Stimulated activated CD8-positive, alpha-beta memory T cell treated with anti-CD3 and anti-CD28 coated beads, Interleukin-15, amount 100 ng/mL, for 24 hours (primary cell): ENCODE measurements at places on chromosomes 5 and 9.

GRCh38 chr9:97855486-97855875 lies 2.5 kb downstream of the FOXE1 start:
- DNase-seq: no peak

- no peak for DNase-seq
Measured at GRCh38 chr5:91598216-91598615, 215.1 kb upstream of the ARRDC3 start.

GRCh38 chr9:86022687-86023266 lies 76.6 kb downstream of the GOLM1 start:
- DNase-seq: no peak

DNA sequence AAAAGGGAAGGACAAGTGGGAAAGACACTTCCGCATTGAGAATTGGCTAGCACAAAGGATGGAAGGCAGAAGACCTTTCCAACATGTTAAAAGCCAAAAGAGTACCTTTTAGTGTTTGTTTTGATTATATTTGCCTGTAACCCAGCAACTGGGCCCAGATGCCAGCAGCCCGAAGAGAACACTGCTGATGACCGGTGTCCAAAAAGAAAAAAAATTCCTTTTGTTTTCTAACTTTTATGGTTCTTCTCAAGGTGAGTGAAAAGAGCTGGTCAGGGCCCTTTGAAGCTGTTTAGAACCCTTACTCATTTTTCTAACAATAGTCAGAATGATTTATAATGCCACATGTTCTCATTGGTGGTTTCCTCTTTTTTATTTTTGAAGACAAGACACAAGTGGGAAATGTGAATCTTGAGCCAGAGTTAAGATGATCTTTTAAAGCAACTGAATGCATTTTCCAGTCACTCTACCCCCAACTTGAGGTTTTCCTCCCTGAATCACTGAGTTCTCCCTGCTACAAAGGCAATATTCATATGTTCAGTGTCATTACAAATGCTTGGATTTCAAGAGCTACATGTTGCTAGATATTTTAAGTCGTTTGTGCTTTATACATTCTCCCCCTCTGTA lies 32.3 kb upstream of the ZNF462 start:
- no peak for DNase-seq

DNA sequence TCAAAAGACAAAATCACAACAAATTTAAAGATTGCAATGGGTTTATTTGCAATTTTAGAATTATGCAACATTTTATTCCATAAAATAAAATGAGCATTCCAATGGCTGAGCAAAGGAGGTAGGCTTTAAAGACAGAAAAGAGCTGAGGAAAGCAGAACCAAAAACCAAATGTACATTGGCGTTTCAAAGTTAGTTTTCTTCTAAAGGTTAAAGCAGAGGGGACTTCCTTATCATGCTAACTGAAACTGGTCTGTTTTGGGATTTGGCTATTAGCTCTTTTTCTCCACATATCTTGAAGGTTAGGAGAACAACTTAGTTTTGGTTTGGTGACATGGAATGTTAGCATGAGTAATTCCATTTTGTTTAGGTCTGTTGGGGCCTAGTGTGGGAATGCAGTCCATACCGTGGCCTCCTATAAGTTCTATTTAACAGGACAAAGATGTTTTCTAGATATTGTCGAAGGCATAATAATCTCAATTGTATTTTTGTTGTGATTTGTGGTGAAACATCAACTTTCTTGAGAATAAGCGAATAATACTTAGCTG lies 20.3 kb downstream of the DCP2 start:
- no peak for DNase-seq

DNA sequence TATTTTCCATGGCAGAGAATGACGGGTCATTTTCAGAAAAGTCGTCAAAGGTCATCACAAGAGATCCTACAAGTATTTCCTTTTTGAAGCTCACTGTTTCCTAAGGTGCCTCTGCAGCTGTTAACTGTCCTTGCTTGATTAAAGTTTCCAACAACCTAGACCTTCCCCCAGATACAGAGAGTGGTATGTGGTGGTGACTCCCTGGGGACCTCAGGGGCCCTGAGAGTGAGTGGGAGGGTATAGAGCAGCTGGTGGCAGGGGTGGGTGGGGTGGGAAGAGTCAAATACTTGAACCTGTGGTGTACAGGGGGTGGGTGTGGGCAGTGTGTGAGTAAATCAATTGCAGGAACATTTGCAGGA lies 1.6 kb upstream of the CD72 start:
- no peak for DNase-seq

- no peak for DNase-seq
Measured at GRCh38 chr5:111229221-111229835, 5.1 kb downstream of the CAMK4 start.

- DNase-seq: no peak
Measured at GRCh38 chr5:8906303-8906967, 639.4 kb downstream of the SEMA5A start.

DNA sequence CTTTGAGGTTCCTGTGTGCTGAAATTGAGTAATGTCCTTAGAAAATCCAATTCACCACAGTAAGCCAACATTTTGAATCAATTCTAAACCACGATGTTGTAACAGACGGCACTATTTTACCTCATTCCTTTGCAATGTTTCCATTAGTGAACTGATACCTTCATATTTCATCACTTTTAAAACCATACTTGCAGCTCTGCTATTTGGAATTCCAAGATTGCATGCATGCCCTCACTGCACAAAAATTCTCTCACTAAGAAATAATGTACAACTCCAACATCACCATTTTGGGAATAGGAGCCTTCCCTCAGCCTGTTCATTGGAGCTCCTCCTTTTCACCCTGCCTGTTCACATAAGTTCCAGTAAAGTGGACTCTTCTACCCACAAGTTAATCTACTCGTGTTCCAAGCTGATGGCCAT lies 74.8 kb upstream of the TGFBR1 start:
- DNase-seq: no peak

DNA sequence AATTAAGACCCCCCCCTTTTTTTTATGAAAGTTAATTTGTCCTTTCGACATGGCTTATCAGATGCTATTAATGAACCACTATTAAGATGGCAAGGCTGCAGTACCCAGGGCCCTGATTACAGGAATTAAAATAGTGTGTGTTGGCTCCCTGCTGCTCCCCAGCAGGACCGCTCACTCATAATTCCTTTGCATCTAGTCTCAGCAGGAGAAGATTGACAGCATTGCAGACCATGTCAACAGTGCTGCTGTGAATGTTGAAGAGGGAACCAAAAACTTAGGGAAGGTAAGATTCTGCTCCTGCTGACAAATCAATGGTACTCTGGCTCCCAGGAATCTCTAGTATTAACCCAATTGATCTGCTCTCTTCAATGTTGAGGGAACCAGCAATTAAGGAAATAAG lies 61.0 kb downstream of the STX17 start:
- no peak for DNase-seq

- no peak for DNase-seq
Measured at GRCh38 chr9:113368982-113369854, 7.6 kb downstream of the HDHD3 start.

- no peak for DNase-seq
Measured at GRCh38 chr9:111658943-111659342, 2.5 kb upstream of the GNG10 start.

- no peak for DNase-seq
Measured at GRCh38 chr5:168015506-168015905, 275.9 kb upstream of the WWC1 start.

- no peak for DNase-seq
Measured at GRCh38 chr9:68896486-68896885, 117.4 kb downstream of the PRKACG start.

GRCh38 chr9:120387257-120388002 lies 192.5 kb downstream of the CDK5RAP2 start:
- DNase-seq: no peak

DNA sequence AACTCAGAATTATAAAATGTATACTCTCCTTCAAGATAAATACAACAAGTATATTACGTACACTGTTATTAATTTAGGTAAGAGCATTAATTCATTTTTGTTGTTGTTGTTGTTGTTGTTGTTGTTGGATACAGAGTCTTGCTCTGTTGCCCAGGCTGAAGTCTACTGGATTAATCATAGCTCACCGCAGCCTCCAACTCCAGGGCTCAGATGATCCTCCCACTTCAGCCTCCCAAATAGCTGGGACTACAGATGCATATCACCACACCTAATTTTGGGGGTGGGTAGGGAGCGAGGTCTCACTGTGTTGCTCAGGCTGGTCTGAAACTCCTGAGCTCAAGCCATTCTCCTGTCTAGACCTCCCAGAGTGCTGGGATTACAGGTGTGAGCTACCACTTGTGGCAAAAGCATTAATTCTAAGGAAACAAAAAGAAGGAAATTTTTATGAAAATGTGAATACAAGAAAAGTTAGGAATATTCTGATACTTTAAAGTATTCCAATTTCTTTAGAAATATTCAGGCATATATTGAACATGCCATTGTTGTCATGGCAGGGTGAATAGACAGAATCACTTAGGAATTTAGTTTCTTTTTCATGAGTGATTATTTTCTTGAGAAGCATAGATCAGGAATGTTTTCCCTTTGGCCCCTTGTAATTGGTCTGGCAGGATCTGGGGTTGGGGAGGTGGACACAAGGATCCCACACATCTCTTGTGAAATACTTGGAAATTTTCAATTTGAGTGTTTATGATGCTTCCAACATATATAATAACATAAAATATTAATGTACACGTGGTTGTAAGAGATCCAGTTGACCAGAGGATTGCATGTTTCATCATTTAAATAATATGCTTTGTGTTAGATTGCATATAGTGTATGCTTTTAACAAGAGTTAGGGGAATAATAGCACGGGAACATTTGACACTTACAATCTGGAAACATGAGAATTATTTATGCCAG lies 263.6 kb downstream of the FANCC start:
- no peak for DNase-seq

- no peak for DNase-seq
Measured at GRCh38 chr5:67257500-67257899, 60.9 kb upstream of the CD180 start.

DNA sequence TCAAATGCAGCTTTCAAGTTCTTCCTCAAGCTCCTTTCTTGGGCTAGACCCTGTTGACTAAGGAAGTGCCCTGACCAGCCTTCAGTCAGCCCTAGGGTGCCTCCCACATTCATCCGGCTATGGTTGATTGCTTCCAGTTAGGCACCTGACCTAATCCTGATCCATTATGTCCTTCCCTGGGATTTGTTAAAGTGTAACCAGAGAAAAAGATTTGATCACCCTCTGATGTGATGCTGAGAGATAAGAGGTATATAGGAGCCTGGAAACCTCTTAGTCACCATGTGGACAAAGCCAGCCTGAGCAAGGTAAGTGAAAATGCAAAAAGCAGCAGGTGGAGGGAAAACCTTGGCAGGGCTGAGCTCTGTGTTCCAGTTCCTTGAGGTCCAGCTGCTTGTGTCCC lies 178.8 kb upstream of the ERCC6L2 start:
- DNase-seq: no peak

- DNase-seq: no peak
Measured at GRCh38 chr5:152092580-152092979, 167.9 kb upstream of the GLRA1 start.

DNA sequence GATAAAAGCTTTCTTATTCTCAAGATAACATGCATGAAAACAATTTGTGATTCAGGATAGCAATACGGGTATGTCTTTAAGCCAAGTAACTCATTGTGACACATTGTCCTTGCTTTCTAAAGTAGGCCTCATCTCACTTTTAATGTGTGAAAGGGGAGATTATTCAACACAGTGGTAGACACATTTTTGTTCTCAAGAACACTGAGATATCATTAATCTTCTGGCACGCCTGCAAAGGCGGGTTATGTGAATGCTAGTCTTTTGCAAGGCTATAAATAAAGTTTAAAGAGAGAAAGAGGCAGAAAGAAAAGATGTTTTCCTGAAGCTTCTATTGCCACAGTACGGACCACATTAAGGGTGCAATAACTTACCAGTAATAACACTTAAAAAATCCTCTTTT lies 181.8 kb upstream of the MEF2C start:
- no peak for DNase-seq

- no peak for DNase-seq
Measured at GRCh38 chr5:112419986-112420864, 1.1 kb upstream of the EPB41L4A start.

DNA sequence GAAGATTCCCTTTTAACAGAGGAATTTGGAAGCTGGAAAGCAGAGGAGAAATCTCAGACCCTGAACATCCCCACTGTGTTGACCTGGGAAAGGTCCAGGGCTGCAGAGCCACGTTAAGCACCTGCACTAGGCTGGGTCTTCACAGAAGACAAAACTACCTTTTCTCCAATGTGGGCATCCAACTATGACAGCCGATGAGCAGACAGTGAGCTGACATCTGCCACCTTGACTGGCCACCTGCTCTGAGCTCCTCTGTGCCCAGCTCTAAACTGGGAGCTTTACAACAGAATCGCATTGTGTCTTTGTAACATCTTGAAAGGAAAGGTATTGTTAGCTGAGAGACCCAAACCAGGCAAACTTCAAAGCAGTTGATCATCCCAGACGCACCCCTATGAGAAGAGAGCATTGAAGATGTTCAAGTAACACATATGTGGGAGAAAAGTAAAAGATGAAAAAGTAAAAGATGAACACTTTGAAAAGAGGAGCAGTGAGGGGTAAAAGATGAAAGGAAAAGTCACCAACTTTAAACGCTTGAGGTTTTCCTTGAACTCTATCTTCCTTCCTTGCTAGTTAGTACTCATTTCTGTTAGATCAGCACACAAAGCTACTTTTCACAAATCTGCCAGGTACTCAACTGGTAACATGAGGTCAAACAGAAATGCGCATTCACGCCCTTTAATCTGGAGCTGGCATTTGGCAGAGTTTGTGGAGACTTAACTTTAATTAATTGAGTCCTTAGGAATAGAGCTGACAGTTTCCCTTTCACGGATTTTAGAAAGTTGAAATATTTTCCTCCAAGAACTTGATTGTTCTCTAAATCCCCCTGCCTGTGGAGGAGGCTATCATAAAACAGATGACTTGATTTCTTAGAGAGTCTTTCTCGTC lies 53.2 kb upstream of the CTXN3 start:
- no peak for DNase-seq

DNA sequence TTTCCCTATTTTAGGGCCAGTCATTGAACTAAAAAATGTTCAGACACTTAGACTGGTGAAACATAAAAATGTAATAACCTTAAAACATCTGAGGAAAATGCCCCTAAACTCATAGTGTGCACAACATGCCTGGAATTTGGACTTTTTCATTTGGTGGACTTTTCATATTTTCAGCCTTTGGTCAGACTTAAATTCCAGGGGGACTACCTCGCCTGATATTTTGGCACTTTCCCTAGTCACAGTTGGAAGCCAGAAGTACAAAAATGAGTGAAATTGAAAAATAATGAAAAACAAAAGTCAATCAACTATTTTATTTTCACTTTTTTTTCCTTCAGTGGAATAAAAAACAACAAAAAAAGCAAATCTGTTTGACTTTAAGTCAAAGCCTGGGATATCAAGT lies 256.2 kb downstream of the ACTL7B start:
- no peak for DNase-seq
